ENCODE measurements at places on chromosomes 7 and 10.

- peak; percentile 29 for DNase-seq
These were observed 805 bp downstream of the RASGEF1A start for GRCh38 chr10:43265799-43266721.

GRCh38 chr10:118110750-118111149 lies 64.0 kb upstream of the RAB11FIP2 start:
- DNase-seq, result no peak

- peak; percentile 59 for DNase-seq
These were observed 533.0 kb upstream of the GALNT17 start for GRCh38 chr7:70598976-70599375.

DNA sequence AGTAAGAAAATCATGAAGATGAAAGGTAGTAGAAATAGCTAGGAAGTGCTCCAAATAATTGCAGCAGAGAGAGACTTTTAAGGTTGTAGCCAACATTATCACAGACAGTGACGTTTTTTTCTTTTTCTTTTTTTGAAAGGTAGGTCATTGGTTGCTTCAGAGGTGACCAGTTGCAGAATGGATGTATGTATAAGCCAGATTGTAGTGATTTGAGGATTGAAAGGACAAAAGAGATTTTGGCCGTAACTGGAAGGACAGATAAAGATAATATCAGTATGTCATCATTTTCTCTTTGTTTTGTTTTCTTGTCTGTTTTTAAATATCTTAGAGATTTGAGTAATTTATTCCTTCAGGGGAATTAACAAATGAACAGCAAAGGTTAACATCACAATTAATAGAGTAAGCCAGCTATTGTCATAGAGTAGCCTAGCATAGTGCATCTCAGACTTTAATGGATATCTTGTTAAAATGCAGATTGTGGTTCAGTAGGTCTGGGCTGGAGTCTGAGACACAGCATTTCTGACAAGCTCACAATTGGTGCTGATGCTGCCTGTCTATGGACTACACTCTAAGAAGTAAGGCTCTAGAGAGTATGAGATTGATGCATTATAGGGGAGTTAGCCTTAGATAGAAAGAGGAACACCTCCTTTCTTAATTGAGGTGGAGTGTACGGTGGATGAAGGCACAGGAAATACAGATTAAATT lies 28.3 kb downstream of the CDK13 start:
- DNase-seq, result no peak

- no peak for DNase-seq
These were observed 76.6 kb upstream of the ADO start for GRCh38 chr10:62727934-62728333.

- DNase-seq, result peak; percentile 40
These were observed 7.4 kb downstream of the IGF2BP3 start for GRCh38 chr7:23462846-23463245.

GRCh38 chr7:43844257-43844656 lies 25.1 kb downstream of the MRPS24 start:
- DNase-seq, result no peak

GRCh38 chr7:47180516-47180826 lies 401.4 kb downstream of the TNS3 start:
- DNase-seq, result no peak

- peak; percentile 85 for DNase-seq
These were observed 1.0 kb downstream of the PRR15 start for GRCh38 chr7:29564496-29565223.

DNA sequence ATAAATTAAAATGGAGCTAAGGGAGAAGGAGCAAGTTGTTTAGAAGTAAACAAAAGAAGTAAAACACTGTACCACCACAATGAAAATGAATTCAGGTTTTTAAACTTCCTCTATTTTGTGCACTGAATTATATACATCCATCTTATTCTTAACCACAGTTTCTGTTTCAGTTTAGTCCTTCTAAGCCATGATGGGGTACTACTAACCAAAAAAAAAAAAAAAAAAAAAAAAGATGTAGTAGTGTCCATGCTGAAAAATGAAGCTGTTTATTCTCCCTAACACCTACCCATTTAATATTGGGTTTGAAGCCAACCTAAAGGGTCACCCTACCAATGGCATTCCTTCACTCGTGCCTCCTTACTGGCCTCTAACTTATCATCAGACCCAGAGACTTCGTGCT lies 3.4 kb upstream of the BMPR1A start:
- no peak for DNase-seq

DNA sequence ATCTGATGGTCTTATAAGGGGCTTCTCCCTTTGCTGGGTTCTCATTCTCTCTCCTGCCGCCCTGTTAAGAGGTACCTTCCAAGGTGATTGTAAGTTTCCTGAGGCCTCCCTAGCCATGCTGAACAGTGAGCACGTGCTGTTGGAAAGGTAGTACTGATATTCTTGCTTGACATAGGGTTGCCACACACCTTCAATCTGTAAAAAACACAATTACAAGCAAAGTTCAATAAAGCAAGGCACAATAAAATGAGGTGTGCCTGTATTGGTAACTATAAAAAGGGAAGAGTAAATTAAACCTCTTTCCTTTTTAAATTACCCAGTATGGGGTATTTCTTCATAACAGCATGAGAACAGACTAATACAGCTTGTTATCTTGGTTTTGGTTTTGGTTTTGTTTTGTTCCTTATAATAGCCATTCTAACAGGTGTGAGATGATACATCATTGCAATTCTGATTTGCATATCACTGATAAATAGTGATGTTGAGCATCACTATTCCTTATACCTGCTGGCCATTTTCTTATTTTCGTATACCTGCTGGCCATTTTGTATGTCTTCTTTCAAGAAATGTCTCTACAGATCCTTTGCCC lies 164.9 kb upstream of the TRIM24 start:
- DNase-seq, result no peak

DNA sequence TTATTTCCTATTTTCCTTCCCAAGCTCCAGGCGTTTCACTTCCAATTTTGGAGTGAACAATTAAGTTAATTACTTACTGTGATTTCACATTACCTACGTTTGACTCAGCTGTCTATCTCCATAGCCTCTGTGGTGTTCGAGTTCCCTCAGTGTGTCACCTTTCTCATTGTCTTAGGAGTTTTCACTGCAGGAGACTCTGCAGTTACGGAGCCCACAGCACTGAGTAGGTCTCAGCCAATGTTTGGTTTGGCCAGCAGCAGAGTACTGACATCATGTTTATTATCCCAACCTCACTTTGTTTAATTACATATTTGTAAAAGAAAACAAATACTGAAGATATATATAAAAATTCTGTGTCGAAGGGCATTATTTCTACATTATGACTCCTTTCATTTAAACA lies 1123.9 kb downstream of the CNTNAP2 start:
- no peak for DNase-seq

- no peak for DNase-seq
These were observed 28.4 kb downstream of the DIP2C start for GRCh38 chr10:660970-661596.

GRCh38 chr10:27569946-27570345 lies 65.8 kb downstream of the RAB18 start:
- DNase-seq, result no peak

GRCh38 chr7:119888251-119888650 lies 384.7 kb upstream of the KCND2 start:
- no peak for DNase-seq

- DNase-seq, result no peak
These were observed 90.6 kb downstream of the CUL2 start for GRCh38 chr10:34999532-34999931.

DNA sequence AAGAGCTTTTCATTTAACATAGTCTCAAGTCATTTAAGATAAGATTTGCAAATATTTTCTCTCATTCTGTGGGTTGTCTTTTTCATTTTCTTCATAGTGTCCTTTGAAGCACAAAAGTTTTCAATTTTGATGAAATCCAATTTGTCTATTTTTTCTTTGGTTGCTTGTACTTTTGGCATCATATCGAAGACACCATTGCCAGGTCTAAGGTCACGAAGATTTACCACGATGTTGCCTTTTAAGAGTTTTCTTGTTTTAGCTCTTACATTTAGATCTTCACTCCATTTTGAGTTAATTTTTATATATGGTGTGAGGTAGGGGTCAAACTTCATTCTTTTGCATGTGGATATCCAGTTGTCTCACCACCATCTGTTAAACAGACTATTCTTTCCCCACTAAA lies 34.7 kb downstream of the TMEM270 start:
- DNase-seq, result no peak

GRCh38 chr7:36260481-36260880 lies 107.4 kb downstream of the EEPD1 start:
- DNase-seq, result no peak

DNA sequence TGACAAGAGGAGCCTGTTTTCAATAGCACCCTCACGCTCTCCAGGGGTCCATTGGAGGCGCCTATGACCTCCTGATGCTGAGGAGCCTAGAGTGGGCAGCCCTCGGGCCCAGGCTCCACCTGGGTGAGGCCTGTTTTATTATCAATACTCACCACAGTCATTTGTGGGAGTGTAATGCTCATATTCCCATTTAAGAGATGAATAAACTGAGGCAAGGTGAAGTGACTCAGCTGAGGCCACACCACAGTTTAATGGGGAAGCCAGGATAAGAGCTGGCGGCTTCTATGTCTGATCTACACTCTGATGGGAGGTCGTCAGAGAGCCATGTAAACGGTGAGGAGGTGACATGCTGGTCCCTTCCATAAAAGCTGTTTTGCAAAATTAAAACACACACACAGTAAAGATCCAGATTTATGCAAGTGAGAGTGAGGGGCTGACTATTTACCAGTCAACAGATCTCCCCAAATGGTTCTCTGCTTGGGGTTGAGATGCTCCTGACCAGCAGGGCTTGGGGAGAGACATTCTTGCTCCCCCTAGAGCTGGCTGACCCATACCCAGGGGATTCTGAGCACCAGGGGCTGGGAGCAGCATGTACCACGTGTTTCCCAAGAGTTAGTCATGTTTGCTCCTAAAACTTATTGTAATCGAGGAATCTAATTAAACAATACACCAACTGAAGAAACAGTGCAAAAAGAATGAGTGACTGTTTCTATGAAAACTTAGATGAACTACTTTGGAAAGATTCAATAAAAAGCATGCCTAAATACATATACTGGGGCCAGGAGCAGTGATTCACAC lies 81.0 kb upstream of the INSIG1 start:
- no peak for DNase-seq

DNA sequence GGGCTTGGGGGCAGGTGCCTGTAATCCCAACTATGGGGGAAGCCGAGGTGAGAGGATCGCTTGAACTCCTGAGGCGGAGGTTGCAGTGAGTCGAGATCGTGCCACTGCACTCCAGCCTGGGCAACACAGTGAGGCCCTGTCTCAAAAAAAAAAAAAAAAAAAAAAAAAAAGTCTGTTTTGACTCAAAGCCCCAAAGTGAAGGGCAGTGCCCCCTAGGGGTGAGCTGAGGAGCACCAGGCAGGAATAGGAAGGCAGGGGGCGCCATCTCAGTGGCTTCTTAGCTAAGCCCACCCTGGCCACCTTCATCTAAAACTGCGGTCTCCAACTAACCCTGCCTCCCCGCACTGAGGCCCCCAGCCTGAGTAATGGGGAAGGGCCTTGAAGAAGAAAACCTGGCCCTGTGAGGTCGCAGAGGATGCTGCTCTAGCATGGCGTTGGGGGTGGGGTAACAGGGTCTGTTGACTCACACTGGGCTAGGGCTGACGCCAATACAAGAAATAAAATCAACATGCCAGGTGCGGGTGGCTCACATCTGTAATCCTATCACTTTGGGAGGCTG lies 9.8 kb downstream of the PODXL start:
- DNase-seq, result peak; percentile 54

GRCh38 chr10:114933588-114933987 lies 4.4 kb upstream of the TRUB1 start:
- no peak for DNase-seq

DNA sequence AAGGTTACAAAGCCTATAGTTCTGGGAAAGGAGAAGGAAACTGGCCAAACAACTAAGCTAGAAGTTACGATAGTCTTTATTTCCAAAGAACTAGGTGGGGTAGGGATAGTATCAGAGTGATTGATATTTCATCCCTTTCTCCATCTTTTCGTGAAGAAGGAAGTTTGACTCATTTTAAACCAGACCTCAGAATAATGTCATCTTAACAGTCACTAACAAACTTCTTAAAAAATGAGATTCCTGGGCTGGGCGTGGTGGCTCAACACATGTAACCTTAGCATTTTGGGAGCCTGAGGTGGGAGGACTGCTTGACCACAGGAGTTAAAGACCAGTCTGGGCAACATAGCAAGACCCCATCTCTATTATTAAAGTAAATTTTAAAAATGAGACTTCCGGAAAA lies 69.4 kb downstream of the ARL4A start:
- peak; percentile 39 for DNase-seq

DNA sequence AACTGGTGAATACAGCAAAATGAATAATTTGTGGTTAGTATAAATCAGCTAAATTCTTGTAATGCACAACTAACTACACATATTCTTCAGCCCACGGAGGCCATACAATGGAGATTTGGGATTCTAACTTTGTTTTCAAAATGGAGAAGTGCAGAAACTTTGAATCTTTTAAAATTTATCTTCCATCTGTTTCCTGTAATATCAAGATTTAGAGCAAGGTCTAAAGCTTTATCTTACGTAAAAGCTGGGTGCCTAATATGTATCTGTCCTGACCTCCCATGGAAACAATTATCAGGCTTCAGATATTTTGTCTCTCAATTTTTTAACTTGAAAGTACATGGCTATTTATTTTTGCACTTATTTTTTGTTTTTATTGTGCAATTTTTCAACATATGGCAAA lies 5.0 kb upstream of the AHR start:
- DNase-seq, result no peak

- peak; percentile 39 for DNase-seq
These were observed 30.0 kb upstream of the SAMD9L start for GRCh38 chr7:93178213-93178612.

- peak; percentile 86 for DNase-seq
These were observed 74.3 kb upstream of the ASAH2 start for GRCh38 chr10:50325449-50326171.

GRCh38 chr10:109996225-109996624 lies 11.6 kb upstream of the ADD3 start:
- no peak for DNase-seq

- DNase-seq, result no peak
These were observed 900.3 kb upstream of the SORCS1 start for GRCh38 chr10:108064746-108065260.

DNA sequence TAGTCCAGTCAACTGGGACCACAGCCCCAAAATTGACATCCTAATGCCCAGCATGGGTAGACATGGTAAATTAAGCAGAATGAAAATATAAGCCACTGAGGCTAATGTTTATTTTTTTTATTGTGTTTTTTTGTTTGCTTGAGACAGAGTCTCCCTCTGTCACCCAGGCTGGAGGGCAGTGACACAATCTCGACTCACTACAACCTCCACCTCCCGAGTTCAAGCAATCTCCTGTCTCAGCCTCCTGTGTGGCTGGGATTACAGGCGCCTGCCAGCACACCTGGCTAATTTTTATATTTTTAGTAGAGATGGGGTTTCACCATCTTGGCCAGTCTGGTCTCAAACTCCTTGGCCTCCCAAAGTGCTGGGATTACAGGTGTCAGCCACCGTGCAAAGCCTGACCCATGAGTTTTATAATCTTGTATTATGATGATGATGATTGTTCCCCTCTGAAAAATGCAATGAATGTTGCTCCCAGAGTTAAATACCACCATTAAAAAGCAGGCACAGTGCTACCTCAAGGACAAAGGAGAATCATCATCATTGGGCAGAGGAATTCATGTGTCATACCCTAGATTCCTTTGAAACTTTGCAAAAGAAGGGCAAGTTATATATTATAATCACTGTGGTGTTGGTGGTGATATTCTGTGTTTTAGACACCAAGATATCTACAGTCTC lies 228.0 kb downstream of the PARD3 start:
- no peak for DNase-seq
